ENCODE measurements at places on chromosomes 16 and 17.

DNA sequence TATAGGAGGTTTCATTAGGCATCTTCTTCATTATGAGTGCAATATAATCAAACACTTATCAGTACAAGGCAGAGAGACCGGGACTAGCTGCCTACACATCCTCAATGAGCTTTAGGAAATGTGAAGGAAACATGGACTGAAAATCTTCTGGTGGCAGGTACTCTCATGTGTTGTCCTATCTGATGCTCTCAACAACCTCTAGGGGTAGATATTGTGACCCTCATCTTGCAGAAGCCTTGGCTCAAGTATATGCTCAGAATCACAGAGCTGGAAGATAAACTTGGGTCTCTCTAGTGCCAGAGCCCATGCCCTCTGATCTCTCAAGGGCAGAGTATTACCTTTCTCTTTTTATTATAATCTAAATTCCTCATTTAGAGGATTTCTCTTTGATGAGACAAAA, 181.6 kb upstream of the C17orf78 start:
- no peak for DNase-seq

GRCh38 chr16:87926246-87927194, 9.8 kb downstream of the CA5A start:
- DNase-seq = no peak

DNA sequence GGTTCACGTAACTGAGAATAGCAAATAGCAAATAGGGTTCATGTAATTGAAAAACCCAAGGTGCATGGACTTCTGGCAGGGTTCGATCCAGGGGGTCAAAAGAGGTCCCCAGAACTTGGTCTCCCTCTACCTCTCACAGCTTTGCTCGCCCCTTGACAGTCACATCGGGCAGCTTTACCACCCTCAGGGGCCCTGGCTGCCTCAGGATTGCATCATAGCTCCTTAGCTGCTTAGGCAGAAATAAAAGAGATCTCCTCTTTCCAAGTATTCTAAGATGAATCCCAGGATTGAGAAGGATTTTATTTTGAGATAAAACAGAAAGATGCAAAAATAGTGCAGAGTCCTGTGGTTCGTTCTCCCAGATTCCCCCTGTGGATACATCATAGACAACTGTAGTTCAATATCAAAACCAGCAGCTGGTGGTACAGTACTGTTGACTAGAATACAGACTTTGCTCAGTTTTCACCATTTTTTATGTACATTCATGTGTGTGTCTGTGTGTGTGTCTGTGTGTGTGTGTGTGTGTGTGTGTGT, 12.8 kb downstream of the ADGRG3 start:
- no peak for DNase-seq

DNA sequence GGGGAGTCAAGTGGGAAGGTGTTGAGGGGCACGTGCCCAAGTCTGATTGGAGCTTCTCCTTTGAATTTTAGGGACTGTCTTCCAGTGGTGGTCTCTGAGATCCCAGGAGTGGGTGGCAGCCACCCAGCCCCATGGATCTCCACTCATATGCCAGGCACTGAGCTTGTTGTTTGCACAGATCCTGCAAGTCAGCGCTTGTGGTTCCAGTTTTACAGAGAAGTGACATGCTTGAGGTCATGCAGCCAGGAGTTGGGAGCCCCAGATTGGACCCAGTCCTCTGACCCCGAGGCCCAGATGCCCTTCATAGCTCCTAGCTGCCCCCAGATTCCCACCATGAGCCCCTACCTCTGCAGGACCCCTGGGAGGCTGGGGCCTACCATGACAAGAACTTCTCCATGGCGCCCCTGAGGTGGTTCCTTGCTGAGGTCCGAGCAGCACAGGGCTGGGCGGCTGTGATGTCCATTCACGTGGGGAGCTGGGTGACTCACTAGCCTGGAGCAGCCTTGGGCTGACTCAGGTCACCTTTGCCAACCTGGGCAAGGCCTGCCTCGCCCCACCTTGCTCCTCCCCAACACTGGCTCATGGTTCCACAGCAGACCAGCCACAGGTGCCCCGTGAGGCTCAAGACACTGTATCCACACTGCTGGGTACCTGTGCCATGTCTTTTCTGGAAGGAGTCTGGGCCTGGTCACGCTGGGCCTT, 47.4 kb downstream of the RAI1 start:
- DNase-seq = no peak

- DNase-seq = no peak
Measured at GRCh38 chr16:83651871-83652270, 155.9 kb upstream of the HSBP1 start.

DNA sequence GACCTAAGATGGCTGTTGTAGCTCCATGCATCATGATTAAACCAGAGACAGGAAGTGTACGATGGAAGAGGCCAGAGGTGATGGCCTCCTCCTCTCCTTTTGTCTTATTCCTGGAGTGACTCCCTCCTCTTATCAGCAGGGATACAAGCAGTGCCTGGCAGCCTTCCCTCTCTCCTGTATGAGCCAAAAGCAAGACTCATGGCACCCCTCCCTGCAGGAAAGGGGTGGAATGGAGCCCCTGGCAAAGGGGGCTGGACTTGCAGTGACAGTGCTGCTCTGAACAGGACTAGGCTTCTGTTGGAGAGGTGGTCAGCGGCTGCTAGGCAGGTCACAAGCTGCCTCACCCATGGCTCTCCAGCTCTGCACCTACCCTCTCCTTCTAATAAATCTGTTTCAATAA, 8.4 kb downstream of the TXNL4B start:
- DNase-seq = no peak

- DNase-seq = peak; percentile 12
Measured at GRCh38 chr17:60305141-60305540, 86.8 kb downstream of the USP32 start.

GRCh38 chr16:70430667-70431536, 8.0 kb downstream of the ST3GAL2 start:
- DNase-seq = peak; percentile 46

- no peak for DNase-seq
Measured at GRCh38 chr16:11056090-11056992, 112.0 kb downstream of the CLEC16A start.

DNA sequence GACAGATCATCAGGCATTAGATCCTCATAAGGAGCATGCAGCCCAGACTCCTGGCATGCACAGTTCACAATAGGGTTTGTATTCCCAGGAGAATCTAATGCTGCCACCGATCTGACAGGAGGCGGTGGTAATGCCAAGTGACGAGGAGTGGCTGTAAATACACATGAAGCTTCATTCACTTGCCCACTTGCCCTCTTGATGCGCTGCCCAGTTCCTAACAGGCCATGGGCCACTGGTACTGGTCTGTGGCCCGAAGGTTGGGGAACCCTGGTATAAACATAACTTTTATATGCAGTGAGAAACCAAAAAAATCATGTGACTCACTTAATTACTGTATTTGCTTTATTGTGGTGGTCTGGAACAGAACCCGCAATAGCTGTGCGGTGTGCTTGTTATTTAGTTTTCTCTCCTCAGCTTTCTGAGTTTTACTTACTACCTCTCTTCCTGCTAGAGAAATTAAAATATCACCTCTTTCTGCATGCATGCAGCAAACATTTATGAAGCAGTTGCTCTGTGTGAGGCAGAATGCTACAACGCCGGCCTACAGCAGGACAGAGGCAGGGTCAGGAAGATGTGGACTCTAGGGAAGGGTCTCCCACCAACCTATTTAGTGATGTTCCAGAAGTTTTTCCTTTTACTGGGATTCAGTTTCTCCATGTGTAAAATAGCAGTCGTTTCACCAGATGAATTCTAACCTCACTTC, 151.3 kb downstream of the MAF start:
- no peak for DNase-seq

- DNase-seq = no peak
Measured at GRCh38 chr17:39566094-39566850, 41.4 kb downstream of the NEUROD2 start.

GRCh38 chr16:89761304-89761922, 40.1 kb downstream of the ZNF276 start:
- no peak for DNase-seq

DNA sequence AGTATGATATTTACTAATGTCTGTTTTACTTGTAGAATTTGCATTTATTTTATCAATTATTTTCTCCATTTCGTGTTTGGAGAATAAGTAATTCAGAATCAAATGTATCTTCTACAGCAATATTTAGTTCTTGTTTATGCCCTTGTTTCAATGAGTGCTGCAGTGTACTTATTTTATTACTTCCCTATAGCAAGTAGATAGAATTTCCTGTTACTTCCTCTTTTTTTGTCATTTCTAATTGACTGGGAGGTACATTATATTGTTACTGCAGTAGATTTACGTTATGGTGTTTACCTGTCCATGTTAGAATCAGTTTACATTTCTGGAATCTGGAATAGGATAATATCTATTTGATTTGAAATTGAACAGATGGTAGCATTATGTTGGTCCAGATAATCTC, 71.2 kb downstream of the OMG start:
- no peak for DNase-seq

DNA sequence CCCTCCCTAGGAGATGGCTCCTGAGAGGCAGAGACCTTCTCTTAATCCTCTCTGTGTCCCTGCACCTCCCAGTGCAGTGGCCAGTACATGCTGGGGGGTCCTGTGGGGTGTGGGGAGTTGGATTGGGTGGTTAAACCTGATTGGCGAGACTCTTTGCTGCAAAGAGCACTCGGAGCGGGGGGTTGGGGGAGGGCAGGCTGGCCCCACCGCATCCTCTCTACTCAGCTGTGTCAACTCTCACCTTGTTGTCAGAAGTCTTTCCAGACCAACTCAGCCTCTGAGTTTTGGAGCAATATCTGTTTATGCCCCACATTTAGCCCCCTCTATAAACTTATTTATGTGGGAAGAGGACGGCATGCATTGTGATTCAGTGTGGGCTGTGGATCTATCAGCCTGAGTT, 40.0 kb downstream of the SMARCE1 start:
- peak; percentile 71 for DNase-seq

GRCh38 chr17:18959845-18960240, 7.9 kb downstream of the SLC5A10 start:
- no peak for DNase-seq

- no peak for DNase-seq
Measured at GRCh38 chr16:56352351-56353053, 72.8 kb downstream of the AMFR start.

DNA sequence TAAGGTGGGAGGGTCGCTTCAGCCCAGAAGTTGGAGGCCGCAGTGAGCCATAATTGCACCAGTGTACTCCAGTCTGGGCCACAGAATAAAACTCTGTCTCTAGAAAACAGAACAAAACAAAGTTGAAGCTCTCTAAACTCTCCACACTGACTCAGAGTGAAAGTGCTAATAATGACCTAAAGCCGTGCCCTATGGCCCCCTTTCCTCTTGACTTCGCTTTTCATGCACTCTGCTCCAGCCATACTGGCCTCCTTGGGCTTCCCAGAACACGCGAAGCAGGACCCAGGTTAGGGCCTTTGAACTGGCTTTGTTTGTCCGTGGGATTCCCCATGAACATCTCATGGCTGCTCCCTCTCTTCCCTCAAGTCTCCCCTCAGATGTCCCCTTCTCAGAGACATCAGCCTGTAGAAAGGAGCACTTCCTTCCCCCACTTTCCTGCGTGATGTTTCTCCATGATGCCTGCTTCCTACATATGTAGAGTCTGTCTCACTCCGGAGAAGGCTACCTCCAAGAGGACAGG, 18.6 kb upstream of the SPN start:
- no peak for DNase-seq

GRCh38 chr17:72962106-72962505, 130.4 kb downstream of the SLC39A11 start:
- no peak for DNase-seq

- no peak for DNase-seq
Measured at GRCh38 chr17:60577147-60577915, 22.7 kb upstream of the PPM1D start.

- no peak for DNase-seq
Measured at GRCh38 chr17:4515501-4515900, 16.8 kb downstream of the SPNS2 start.

DNA sequence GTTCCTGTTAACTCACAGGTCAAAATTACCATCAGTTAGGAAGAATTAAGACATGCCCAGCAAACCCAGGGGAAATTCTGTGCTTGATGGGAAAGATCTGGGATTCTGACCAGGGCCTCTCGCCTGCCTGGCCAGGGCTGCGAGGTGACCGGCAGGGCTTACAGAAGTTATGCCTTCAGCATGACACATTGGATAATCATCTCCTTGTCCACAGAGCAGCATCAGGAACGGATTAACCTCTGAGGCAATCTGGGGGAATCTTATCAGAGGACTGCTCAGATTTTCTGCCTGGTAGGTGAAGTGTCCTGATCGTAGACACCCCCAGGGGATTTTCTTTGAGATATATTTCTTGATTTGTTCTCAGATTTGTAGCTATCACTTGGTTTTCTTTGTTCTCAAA, 172.5 kb downstream of the HS3ST3A1 start:
- no peak for DNase-seq

DNA sequence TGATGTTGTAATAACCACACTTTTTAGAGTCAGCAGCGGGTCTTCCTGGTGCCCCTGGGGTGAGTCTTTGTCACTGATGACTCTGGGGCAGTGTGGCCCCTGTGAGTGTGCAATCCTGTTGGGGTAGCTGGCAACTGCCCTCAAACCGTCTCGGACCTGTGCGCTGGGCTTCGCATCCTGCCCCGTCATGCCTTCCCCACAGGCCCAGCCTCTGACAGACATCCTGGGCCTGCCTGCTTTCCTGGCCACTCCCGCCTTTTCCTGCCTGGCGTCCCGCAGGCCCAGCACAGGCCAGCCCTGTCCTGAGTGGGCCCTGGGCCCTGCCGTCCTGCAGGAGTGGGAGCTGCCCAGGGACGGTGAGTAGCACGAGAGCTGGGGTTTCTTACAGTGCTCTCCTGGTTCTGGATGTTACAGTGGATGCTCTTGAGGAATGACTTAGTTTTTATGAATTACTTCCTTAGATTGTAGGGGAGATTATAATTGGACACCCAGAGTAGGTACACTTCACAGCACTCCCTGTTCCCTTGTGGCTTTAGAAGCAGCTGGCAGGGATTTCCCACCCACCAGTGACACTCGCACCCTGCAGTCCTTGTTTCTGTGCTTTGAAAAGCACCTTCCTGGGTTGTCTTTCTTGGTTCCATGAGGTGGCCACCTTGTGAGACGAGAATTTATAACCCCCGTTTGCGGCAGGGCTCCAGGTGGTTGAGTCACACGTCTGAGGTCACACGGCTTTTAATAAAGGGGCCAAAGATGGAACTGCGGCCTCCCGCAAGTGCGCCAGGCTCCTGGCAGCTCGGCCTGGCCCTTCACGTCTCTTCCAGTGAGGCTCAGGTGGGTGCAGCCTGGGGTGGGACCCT, 50.0 kb upstream of the CAPN15 start:
- no peak for DNase-seq

- no peak for DNase-seq
Measured at GRCh38 chr16:67108931-67109406, 772 bp upstream of the PHAF1 start.

DNA sequence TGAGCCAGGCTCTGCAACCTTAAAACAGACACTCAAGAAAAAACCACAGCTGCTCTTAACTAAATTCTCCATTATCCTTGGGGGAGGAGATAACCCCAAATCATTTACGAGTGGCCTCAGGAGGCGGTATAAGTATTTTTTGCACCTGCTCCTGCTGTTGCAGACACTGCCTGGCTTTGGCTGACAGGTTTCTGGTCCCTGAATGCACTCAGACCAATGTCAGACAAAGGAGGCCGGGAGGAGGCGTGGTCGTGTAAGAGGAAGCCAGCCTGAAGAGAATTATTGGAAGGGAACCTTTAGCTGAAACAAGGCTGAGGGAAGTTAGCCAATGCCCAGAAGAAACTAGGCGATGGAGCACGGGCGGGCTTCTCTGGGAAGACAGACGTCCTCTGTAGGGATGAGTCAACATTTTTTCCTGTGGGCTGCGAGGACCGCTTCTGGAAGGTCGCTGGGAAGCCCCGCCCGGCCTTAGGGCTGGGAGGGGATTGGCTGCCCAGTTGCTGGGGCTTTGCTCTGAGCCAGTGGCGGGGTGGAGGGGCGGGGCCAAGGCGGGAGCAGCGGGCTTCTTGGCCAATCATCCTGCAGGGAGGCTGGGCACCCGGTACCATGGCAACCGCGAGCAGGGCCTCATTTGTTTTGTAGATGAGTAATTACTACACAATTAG, 82.3 kb downstream of the CCDC182 start:
- peak; percentile 41 for DNase-seq
